ENCODE measurements at places on chromosomes 16 and 17.
A peak's percentile ranks its signal among the peaks of the same experiment; 100 is the strongest.

DNA sequence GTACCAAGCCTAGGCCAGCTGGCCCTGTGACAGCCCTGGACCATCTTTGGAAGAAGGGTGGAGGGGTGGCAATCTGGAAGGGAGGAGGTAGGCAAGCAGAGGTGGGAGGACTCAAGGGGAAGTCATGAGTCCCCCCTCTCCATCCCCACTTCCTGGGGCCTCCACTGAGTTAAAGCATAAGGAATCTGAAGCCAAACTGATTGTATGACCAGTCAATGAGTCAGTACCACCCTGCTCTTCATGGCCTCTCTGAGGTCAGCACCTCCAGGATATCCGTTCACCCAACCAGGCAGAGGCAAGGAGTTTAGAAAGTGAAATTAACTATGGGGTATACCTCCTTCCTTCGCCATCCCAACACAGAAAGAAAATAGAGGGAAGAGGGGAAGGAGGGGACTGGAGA lies 272.7 kb downstream of the SOX9 start:
- DNase-seq = peak; percentile 84

DNA sequence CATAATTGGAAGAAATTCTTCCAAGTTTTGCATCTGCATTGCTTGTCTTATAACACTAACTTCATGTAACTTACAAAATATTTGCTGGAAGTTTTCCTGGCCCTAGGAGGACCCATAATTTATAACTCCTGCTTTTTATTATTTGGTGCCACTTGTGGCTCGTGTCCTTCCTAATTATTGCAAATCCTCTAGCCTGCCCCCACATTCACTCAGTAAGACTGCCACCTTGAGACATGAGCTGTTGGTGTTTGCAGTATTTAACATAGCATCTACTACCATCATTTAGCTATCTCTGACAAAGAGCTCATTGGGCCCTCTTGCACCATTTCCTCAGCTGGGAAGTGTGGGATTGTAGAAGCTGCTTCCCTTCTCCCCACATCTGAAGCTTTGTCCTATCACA lies 49.5 kb downstream of the FTO start:
- DNase-seq = no peak

- DNase-seq = no peak
Observed at GRCh38 chr17:4463818-4464476, 30.2 kb downstream of the SPNS3 start.

GRCh38 chr17:55722742-55723487 lies at the start of gene TMEM100:
TSS of gene TMEM100 (minus strand) at chr17:55722864. CDS start at chr17:55721070, 1,794 bp downstream.
- peak; percentile 94 for DNase-seq

DNA sequence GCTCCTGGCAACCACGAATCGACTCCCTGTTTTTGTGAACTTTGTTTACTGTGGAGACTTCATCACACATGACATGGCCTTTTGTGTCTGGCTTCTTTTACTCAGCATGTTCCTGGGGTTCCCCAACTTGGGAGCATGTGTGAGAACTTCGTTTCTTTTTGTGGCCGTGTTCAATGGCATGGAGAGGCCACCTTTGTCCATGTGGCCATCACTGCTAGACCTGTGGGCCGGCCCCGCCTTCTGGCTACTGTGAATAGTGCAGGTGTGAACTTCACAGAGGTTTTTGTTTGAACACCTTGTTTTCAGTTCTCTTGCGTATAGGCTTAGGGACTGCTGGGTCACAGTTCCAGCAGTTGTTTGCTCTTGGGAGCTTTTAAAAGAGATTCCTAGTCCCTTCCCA lies 5.7 kb upstream of the SLC38A8 start:
- DNase-seq = no peak
